Esophagus squamous epithelium (tissue), 5 donors: ENCODE measurements at places on chromosomes 5 and 9.
A peak's percentile ranks its signal among the peaks of the same experiment; 100 is the strongest.

GRCh38 chr9:35712762-35713400 lies 19.1 kb downstream of the TLN1 start:
- no peak for DNase-seq
- H3K4me3 ChIP-seq, result no peak overlapping the region
- H3K36me3 ChIP-seq, result peaks cover 64% of the 10 kb centered on the region
- no peaks in the 10 kb centered on the region for H3K4me1 ChIP-seq
- peak overlapping the region; percentile 33 for H3K27ac ChIP-seq

- no peak within 1 kb of the TSS for H3K27ac ChIP-seq
- H3K4me3 ChIP-seq, result peak within 1 kb of the TSS; percentile 47
- H3K4me1 ChIP-seq, result peaks cover 17% of the 10 kb centered on the region
- DNase-seq, result no peak
These were observed at the start of gene PTPRD for GRCh38 chr9:10612641-10613398. Gene PTPRD, minus strand, starts transcription at chr9:10613002.

DNA sequence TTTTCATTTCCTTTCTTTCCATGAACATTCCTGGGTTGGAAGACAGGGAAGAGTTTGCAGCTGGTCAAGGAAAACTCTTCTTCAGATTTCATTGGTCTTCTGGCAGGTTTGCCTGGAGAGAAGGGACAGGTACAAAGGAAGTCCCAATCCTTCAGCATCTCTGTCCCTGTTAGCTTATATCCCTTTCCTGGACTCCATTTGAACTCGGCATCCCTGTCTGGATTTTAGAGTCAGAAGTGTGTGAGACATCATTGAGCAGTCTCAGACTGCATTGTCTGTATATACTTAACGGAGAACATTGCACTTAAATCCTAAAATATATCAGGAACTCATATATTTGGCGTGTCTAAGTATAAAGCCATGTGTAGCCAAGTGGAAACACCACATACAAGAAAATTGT lies 54.9 kb downstream of the ADGRV1 start:
- no peak for DNase-seq
- H3K27me3 ChIP-seq, result no peaks in the 10 kb centered on the region
- H3K4me3 ChIP-seq, result no peak overlapping the region
- H3K36me3 ChIP-seq, result no peaks in the 10 kb centered on the region

GRCh38 chr5:109694451-109694891 lies 4.7 kb downstream of the MAN2A1 start:
- no peaks in the 10 kb centered on the region for H3K27me3 ChIP-seq
- DNase-seq, result no peak
- no peak overlapping the region for H3K4me3 ChIP-seq

GRCh38 chr9:106531491-106531890 lies 331.5 kb upstream of the ZNF462 start:
- no peak overlapping the region for H3K4me3 ChIP-seq
- no peaks in the 10 kb centered on the region for H3K36me3 ChIP-seq
- DNase-seq, result no peak
- H3K27me3 ChIP-seq, result no peaks in the 10 kb centered on the region
- no peak overlapping the region for H3K27ac ChIP-seq
- H3K4me1 ChIP-seq, result no peaks in the 10 kb centered on the region

- no peaks in the 10 kb centered on the region for H3K36me3 ChIP-seq
- no peak overlapping the region for H3K27ac ChIP-seq
- no peak for DNase-seq
- no peaks in the 10 kb centered on the region for H3K27me3 ChIP-seq
- H3K4me1 ChIP-seq, result no peaks in the 10 kb centered on the region
- H3K4me3 ChIP-seq, result no peak overlapping the region
These were observed 178.0 kb downstream of the TLR4 start for GRCh38 chr9:117882171-117882570.

DNA sequence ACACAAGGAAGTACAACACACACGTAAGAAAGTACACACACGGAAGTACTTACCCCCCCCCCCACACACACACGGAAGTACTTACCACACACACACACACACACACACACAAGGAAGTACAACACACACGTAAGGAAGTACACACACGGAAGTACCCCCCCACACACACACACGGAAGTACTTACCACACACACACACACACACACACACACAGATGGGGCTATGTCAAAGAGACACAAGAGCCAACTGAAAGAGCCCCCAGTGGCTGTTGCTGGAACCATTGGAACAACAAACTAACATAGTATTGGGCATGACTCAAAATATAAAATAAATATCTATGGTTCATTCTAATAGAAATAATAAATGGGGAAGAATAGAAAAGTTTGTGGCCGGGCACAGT lies 4.9 kb upstream of the MAPK9 start:
- H3K27me3 ChIP-seq, result no peaks in the 10 kb centered on the region
- H3K27ac ChIP-seq, result no peak overlapping the region
- no peak overlapping the region for H3K4me3 ChIP-seq
- H3K36me3 ChIP-seq, result no peaks in the 10 kb centered on the region
- H3K4me1 ChIP-seq, result peaks cover 7% of the 10 kb centered on the region

GRCh38 chr5:112967520-112968083 lies 9.0 kb upstream of the DCP2 start:
- H3K27me3 ChIP-seq, result peaks cover 61% of the 10 kb centered on the region
- no peaks in the 10 kb centered on the region for H3K36me3 ChIP-seq
- no peak overlapping the region for H3K4me3 ChIP-seq
- H3K4me1 ChIP-seq, result no peaks in the 10 kb centered on the region
- no peak for DNase-seq
- H3K27ac ChIP-seq, result no peak overlapping the region

GRCh38 chr9:21506626-21507482 lies 24.7 kb upstream of the IFNE start:
- no peaks in the 10 kb centered on the region for H3K27me3 ChIP-seq
- H3K27ac ChIP-seq, result no peak overlapping the region
- no peaks in the 10 kb centered on the region for H3K36me3 ChIP-seq
- H3K4me3 ChIP-seq, result no peak overlapping the region
- H3K4me1 ChIP-seq, result no peaks in the 10 kb centered on the region

GRCh38 chr9:85658716-85659115 lies 83.0 kb downstream of the AGTPBP1 start:
- no peaks in the 10 kb centered on the region for H3K27me3 ChIP-seq

DNA sequence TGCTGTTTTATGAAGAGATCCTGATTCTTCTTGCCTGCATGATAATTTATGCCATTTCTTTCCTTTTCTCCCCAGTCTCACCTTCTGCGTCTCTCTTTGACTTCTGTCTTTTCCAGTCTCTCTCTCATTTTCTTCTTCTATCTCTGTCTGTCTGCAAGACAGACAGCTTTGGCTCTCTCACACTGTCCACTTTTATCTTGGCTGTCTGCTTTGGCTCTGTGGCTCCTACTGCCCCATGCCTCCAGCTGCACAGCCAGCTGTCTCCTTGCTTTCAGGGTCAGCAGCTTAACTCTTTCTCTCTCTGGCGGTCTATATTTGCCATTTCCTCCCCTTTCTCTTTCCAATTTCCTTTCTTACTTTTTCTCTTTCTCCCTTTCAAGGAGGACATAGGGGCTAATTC lies 971.1 kb upstream of the COX7C start:
- no peaks in the 10 kb centered on the region for H3K27me3 ChIP-seq
- no peaks in the 10 kb centered on the region for H3K4me1 ChIP-seq
- no peaks in the 10 kb centered on the region for H3K36me3 ChIP-seq

DNA sequence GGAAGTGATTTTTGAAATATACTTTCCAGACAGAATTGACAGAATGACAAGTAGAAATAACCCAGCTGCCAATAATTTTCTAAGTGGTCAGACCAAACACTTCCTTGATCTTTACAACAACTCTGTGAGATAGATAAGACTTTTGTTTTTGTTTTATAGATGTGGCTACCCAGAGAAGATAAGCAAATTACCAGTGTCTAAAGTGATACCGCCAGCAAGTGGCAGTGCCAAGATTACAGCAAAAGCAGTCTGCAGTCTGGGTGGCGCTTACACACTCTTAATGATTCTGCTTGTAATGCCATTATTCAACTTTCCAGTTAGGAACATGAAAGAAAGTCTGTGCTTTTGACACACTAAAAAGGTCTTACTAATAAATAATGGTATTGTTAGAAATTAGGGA lies 92.1 kb downstream of the HCN1 start:
- no peaks in the 10 kb centered on the region for H3K27me3 ChIP-seq
- no peaks in the 10 kb centered on the region for H3K36me3 ChIP-seq
- no peak overlapping the region for H3K27ac ChIP-seq

DNA sequence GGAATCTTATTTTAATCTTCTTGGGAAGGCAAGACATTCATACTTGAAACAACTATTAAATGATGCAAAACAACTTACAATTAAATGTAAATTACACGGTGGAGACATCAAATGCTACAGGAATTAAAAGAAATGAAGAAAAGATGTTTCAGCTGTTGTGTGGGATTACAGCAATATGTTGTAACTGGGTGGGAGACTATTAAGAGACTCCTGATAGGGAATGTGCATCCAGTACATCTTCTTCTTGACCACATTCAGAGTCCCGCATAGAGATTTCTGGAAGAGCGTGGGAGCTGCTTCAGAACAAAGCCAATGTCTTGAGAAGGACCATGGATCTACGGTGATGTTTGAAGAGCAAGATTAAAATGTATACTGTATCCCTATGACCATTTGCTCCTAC lies 199.1 kb downstream of the PDE4D start:
- no peaks in the 10 kb centered on the region for H3K36me3 ChIP-seq
- no peaks in the 10 kb centered on the region for H3K27me3 ChIP-seq
- H3K27ac ChIP-seq, result no peak overlapping the region
- no peak overlapping the region for H3K4me3 ChIP-seq
- H3K4me1 ChIP-seq, result no peaks in the 10 kb centered on the region
- DNase-seq, result no peak

DNA sequence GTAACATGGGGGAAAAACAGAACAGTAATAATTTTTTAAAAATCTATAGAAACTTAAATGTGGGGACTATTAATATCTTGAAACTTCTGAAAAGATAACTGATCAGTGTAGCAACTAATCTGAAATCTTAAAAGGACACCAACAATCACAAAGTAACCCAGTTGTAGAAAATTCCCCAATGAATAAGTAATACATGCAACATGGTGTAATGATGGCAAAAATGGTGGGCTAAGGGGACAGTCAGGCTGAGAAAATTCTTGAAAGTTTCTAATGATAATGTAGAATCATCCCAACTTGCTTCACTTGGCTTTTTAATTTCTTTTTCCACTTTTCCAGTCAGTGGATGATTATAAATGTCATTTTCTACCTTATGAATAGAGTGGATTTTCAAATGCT lies 5.4 kb downstream of the NFIL3 start:
- no peak overlapping the region for H3K27ac ChIP-seq
- H3K27me3 ChIP-seq, result peaks cover 7% of the 10 kb centered on the region
- H3K36me3 ChIP-seq, result no peaks in the 10 kb centered on the region

GRCh38 chr5:123244458-123244857 lies 155.4 kb downstream of the PRDM6 start:
- no peak overlapping the region for H3K27ac ChIP-seq
- no peaks in the 10 kb centered on the region for H3K4me1 ChIP-seq
- no peak overlapping the region for H3K4me3 ChIP-seq
- no peaks in the 10 kb centered on the region for H3K36me3 ChIP-seq

DNA sequence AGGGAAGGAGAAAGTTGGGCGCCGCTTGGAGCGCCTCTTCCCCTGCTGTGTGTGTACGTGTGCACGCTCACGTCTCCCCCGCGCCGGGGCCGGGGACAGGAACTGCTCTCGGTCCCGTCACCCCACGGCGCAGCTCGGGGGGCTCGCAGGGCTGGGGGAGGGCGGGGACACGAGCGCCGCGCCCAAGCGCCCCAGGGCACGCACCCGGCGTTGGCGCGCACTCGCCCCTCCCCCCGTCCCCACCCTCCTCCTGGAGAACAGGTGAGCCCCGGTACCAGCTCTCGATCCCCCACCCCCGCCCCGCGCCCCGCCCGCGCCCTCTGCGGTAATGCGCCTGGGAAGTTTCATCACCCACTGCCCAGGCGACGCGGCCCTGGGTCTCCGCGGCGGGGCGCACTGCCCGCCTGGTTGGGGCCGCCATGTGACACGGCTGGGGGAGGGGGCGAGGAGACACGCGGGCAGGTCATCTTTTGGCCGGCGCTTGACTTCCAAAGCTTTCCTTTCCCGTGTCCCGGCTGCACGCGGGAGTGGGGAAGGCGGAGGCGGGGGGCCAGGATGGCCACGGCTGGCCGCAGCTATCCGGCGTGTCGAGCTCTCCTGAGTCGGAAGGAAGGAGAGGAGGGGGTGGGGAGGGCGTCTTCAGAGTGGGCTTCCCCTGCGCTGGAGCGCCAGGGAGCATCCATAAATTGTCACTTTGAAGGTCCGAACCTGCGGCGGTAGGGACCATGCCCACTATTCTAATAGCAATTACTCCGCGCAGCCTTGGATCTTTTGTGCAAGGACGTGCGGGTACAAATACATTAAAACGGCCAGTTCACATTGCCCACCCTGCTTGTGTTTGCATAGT lies 1.5 kb upstream of the STC2 start:
- no peak for DNase-seq
- peaks cover 54% of the 10 kb centered on the region for H3K4me1 ChIP-seq
- H3K4me3 ChIP-seq, result peak overlapping the region; percentile 24
- H3K36me3 ChIP-seq, result no peaks in the 10 kb centered on the region
- H3K27me3 ChIP-seq, result no peaks in the 10 kb centered on the region
- H3K27ac ChIP-seq, result no peak overlapping the region

- H3K4me1 ChIP-seq, result peaks cover 5% of the 10 kb centered on the region
- no peaks in the 10 kb centered on the region for H3K27me3 ChIP-seq
- DNase-seq, result no peak
- H3K4me3 ChIP-seq, result no peak overlapping the region
These were observed 64.0 kb downstream of the POU5F2 start for GRCh38 chr5:93677359-93677891.

- H3K27ac ChIP-seq, result no peak overlapping the region
- H3K27me3 ChIP-seq, result no peaks in the 10 kb centered on the region
- H3K4me3 ChIP-seq, result no peak overlapping the region
- no peak for DNase-seq
- H3K36me3 ChIP-seq, result peaks cover 5% of the 10 kb centered on the region
These were observed 5.0 kb downstream of the UBAC1 start for GRCh38 chr9:135955934-135956801.

DNA sequence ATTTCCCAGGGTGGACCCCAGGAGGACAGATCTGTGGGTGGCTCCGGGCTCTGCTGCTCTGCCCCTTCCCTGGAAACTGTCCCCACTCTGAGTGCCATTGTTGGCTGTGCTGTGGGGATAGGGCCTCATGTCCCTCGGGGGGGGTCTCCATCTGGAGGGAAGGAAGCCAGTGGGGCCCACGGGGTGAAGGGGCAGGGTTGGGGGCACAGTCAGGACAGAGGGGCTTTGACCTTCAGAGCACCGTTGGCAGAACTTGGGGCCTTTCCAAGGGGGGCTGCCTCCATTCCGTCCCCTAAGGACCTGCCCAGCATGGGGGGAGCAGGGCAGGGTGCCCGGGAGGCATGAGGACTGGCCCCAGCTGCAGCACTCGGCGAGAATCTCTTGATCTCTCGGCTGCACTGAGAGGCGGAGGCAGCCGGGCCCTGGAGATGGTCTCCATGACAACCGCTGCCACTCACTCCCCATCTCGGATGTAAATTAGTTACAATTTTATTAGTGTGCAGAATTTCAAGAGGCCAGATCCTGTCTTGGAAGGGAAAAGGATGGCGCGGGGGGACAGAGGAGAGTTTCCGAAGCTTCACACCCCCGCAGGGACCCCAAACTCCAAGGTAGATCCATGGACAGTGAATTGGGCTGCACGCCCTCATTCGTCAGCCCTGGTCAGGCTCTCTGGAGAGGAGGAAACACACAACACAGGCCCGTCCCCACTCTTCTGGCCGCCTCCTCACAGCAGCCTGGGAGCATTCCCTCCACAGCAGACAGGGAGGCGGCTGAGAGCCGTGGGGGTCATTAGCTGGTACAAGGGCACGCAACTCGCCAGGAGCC lies 216.2 kb upstream of the IER5L start:
- H3K27ac ChIP-seq, result no peak overlapping the region
- DNase-seq, result no peak
- no peaks in the 10 kb centered on the region for H3K27me3 ChIP-seq
- H3K36me3 ChIP-seq, result no peaks in the 10 kb centered on the region
